SK-N-MC (cell line): ENCODE measurements at places on chromosomes 11 and 22.

GRCh38 chr11:100205926-100206325, 481.2 kb upstream of the ARHGAP42 start:
- DNase-seq = no peak

DNA sequence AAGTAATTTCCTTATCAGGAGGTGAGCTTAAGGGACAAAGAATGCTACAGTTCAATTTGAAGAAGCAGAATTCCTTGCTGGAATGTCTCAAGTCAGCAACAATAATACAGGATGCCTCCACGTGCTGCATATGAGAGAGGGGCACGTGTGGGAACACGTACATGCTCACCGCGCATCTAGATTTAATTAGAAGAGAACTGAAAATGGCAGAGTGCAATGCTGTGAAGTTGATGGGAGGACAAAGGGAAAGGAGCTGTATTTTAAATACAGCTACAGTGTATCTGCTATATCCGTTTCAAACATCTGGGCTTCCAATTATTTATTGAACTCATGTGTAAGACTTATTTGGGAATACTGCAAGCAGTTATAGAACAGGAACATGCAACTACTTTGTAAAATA, 328.7 kb downstream of the SOX6 start:
- no peak for DNase-seq

DNA sequence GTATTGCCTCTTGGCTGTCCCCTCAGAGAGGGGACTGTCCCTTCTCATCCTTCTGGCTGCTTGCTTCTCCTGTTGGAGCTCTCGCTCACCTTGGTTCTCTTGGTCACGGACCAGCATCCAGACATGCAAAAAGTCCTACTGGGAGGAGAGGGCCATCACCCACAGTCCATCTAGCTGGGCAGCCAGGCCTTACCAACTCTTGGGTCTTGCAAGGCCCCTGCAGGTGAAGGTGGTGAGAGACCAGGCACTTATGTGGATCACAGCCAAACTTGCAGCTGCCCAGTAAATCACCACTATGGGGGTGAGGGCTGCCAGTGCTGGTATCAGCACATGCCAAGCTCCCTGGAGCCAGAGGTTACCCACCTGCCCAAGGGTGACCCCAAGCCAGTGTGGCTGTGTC, 36.3 kb downstream of the KCNQ1OT1 start:
- DNase-seq = no peak

DNA sequence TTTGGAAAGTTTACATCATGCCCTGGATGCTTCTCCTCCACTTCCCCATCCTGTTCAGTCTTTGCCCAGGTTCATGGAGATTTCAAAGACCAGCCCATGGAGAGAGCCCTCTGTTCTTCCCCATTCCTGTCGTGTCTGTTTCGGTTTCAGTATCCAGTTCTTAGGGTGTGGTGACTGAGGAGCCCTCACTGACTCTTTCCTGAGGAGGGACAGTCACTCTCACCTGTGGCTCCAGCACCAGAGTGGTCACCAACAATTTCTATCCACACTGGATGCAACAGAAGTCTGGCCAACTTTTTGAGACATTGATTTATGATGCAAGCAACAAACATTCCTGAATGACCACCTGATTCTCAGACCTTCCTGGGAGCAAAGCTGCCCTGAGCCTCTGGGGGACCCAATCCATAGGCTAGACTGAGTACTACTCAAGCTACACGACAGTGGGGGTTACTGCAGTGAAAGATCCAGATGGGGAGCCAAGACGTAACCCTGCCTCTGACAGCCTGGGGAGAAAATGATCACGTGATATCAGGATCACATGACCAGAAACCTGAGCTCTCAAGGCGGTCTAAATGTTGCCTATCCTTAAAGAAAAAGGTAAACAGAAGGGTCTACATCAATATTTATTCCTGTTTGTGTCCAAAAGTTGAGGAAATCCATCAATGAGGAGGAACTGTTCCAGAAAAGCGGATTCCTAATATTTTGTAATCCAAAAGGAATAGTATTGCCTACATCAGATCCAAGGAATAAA, 76.2 kb upstream of the VPREB1 start:
- peak; percentile 37 for DNase-seq

DNA sequence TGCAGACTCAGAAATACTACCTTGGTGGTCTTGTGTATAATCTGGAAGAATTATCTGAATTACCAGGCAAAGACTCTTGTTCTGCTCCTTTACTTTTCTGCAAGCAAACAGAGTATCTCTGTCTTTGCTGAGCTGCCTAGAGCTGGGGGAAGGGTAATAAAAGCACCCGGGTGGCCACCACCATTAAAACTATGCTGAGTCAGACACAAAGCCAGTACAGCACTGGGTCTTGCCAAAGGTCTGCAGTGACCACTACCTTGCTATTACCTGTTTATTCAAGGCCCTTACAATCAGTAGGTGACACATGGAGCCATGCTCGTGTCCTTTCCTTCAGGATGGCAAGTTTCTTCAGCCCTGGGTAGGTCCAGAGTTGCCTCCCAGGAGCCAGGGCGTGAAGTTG, 420.6 kb upstream of the CNTN5 start:
- DNase-seq = no peak

DNA sequence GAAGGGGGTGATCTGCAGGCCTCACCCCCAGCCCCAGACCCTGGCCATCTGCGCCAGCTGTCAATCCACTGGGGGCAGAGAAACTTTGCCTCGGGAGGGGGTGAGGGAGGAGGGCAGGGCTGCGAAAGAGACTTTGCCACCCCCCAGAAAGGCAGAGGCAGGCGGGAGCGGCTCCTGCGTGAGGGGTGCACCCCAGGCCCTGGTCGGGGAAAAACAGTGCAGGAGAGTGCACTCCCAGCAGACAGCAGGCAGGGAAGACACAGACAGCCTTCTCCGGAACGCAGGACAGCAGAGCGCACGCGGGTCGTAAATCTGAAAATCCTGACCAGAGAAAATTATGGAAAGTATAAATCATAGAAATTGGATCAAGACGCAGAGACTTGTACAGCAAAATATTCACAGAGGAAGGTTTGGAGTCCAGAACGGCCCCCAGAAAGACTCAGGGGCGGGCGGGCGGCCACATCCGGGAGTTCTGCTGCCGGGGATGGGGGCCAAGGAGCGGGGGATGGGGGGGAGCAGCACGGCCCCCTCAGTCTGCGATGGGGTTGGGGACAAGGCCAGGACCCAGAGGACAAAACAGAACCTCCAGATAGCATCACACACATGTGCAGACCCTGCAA, 8.0 kb upstream of the MRPL23 start:
- no peak for DNase-seq

DNA sequence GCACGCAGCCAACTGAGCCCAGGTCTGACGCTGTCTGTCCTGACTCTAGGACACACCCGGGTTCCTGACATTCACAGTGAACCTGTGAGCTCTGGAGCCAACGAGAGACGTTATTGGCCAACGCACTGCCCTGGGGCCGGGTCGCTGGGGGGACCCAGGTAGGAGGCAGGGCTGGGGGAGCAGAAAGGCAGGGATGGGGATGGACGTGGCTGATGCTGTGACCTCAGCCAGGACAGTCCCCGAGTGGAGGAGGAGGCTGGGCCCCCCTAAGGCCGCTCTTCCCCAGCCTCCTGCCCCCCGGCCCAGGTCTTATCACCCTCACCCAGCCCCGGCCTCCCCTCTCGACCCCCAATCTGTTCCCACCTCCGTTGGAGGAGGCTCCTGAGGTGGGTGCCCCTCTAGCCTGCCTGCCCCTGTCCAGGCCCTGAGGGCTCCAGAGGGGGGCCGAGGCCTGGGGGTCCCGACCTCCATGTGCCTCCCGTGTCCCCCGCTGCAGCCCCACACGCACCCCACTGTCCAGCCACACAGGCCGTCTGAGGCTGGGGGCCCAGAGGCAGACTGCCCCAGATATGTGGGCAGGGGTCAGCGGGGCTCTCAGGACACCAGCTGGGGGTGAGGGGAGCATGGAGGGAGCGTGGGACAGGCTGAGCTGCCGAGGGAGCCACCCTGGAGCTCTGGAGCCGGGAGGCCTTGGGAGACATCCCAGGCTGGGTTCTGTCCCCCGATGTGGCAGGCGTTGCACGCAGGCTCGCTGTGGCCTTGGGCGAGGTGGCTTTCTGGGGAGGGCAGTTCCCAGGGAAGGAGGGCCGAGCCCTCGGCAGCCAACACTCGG, 29.2 kb upstream of the MUC5AC start:
- DNase-seq = no peak

DNA sequence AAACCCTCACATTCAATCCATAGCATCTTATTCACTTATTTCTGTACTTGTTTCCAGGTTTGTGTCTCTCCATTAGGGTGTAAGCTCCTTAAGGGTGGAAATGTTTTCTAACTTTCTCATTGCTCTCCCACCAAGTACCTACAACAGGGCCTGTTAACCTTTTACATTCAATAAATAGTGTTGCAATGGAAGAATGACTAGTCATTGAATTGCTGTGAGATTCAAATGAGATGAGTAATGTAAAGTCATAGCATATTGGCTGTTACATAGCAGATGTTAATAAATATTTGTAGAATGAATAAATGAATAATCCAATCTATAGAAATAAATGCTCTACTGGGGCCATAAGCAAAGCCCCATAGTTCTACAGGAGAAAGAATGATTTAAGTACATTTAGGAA, 75.4 kb upstream of the DDI1 start:
- DNase-seq = no peak

DNA sequence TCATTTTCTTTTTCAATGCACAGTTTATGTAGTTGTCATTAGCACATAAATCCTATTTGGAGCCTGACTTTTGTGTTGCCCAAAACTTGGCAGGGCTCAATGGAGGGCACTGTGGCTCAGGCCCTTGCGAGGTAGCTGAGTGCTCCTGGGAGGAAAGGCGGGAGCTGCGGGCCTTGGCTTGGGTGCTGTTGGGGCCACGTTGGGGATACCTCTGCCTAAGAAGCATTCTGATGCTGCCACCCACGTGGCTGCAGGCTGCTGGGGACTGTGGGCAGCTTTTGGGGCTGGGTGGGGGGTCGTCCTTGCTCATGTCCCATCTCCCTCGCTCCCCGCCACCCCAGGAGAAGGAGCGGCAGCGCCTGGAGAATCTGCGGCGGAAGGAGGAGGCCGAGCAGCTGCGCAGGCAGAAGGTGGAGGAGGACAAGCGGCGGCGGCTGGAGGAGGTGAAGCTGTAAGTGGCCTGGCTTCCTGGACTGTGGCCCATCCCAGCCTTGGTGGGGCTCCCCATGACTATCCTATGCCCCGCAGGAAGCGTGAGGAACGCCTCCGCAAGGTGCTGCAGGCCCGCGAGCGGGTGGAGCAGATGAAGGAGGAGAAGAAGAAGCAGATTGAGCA, 20.9 kb downstream of the INCENP start:
- DNase-seq = no peak

DNA sequence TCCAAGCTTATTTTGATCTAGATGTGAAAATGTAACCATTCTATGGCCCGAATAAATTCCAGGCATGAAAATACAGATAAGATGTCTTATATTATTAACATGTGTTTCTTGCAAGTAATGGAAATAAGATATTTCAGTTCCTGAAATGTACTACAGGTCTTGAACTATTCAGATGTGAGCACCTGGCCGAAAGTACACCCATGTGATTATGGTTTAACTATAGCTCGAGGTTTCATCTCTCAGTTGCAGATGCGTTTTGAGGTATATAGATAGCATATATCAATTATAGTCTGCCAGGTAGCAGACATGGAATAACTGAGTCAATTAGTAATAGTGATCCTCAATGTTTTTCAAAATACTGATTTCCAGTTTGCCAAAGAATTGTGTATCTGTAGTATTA, 68.3 kb downstream of the DDIAS start:
- DNase-seq = no peak

DNA sequence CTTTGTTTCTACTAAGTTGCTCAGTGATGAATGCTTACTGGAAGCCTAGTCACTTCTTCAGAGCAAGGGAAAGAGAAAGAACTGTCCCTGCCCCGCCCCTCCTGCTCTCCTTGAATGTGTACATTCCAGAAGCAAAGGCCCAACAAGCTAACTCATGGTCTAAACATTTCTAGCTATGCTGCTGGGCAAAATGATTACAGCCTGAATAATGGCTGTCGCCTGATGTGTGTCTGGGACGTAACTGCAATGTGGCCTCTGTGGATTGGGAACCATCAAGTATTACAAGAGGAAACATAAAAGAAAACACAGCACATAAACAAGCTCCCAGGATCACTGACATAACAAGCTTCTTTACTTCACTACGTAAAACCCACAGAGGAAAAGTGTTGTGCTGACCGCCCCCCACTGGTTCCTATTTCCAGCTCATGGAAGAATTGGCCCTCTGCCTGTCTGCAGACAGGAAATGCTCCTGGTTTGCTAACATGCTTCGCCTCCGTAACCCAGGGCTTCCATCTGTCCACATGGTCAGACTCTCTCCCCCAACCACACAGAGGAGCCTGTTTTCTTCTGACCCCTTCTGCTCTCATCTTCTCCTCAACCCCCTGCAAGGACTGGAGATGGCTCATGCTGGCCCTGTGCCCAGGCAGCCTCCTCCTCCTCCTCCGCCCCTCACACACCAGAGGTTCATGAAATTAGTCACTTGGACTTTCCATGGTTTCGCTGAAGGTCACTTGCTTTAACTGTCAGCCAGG, 187.2 kb downstream of the MAML2 start:
- no peak for DNase-seq

DNA sequence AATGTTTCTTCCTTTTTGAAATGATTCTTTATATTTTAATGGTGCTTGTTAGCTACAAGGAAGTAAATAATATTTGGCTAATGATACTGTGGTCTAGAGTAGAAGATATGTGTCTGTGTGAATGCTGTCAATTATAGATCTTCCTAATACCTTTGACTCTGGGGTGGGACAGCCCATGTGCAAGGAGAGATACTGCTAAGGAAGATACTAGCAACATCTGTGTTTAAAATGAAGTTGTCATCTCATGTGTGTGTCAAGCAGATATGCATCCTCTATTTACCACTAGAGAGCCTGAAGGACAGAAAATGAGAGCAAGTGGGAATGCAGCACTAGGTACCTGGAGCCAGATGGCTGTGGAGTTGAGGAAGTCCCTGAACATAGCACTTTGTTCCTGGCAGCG, 34.1 kb downstream of the PPME1 start:
- DNase-seq = no peak

DNA sequence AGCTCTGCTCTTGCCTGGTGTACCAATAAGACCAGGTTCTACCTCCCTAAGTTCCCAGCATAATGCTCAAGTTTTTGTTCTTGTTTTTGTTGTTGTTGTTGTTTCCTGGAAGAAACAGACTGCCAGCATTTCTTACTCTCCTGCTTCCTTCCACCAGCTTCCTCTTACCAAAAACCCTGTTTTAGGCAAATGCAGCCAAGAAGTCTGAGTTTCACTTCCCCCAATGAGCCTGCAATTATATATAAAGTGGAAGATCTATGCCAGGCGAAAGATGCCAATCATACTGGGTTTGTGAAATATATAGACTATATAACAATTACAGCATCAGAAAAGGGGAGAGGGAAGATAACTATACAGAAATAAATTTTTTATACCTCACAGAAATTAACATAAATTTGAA, 931.5 kb upstream of the FAT3 start:
- no peak for DNase-seq

- no peak for DNase-seq
Measured at GRCh38 chr11:121578251-121578976, 125.6 kb upstream of the SORL1-AS1 start.
